ENCODE measurements at places on chromosomes 7 and 10. TPM values are rescaled to one million over a fixed set of nuclear protein-coding genes. Genes with fewer than 3 reads are reported as not detected.

- DNase-seq: no peak
Measured at GRCh38 chr10:121678631-121679174, 80.5 kb upstream of the FGFR2 start.

- DNase-seq: no peak
Measured at GRCh38 chr10:60803865-60804264, 25.6 kb downstream of the CDK1 start.

- no peak for DNase-seq
Measured at GRCh38 chr10:110389255-110389654, 84.5 kb upstream of the SMNDC1 start.

DNA sequence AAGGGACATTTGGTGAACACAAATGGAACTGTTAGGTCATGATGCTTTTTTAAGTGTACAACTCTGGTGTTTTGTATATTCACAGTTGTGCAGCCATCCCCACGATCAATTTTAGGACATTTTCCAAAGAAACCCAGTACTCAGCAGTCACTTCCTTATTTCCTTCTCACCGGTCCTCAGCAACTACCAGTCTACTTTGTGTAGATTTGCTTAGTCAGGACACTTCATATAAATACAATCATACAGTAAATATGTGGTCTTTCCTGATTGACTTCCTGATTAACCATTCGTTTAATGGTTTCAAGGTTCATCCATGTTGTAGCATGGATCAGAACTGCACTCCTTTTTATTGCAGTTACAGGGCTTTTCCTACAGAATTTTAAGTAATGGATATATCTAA lies 14.4 kb downstream of the SGPL1 start:
- DNase-seq: no peak

DNA sequence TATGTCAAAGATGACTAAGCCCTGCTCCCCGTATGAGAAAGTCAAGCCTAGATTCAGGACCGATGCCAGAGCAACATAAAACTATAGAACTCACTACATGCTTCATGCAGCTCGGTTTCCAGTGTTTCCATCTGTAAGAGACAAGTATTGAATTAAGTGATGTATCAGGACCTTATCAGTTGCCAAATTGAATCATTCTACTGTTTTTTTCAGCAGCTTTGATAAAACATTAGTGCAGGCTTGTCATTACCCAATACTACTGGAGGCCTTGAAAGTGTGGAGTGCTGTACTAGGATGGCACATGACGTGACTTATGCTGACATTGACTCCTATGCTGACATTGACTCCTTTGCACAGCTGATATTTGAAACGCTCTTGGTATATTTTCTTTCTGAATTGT lies 10.8 kb upstream of the NRP1 start:
- no peak for DNase-seq

DNA sequence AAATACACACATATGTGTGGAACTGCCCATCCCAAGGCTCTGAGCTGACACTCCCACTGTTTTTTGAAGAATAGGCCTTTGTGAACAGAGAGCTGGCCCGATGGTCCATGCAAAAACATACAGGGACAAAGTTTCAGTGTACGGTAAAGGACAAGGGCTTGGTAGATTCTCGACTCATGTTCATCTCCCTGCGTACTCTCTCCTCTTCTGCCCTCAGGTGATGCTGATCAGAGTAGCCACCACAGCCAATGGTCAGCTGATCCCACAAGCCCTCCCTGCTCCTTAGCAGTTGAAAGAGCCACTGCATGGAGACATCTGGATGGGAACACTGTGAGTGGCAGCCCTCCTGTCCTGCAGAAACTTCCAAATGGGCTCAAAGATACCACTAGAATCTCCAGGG lies 23.1 kb upstream of the C10orf71 start:
- no peak for DNase-seq

DNA sequence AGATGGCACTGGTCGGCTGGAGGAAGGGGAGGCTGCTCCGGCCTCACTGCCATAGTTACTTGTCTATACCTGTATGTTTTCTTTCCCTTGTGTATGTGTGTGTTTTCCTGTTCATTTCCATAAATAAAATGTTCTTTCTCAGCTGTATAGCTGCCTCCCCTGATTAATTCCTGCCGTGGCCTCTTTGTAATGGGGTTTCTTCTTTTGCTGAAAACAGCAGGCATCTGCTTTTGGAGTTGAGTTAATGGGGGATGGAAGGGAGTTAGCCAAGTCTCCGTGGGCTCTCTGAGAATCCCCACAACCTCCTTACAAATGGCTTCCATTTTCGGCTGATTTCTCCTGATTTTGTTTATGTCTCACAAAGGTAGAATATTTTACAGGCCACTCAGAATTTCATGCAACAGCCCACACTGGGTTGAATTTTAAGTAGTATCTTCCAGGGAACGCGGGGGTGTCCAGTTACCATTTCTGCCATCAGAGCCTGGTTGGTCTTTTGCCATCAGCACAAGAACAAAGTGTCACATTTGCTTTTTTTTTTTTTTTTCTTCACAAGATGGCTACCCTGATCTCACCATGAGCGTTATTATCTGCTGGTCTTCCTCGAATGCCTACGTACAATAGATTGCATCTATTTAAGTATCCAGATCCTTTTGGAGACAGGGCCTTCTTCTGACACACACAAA lies 88.1 kb upstream of the NRP1 start:
- DNase-seq: no peak

Gene CUBN
- 6.1 TPM for total RNA-seq

Gene KIF11
- 26.6 TPM for total RNA-seq

Gene TEX47
- not detected for total RNA-seq

Gene ADAM12
- 95.0 TPM for total RNA-seq

Gene ZPBP
- total RNA-seq: 0.21 TPM

Gene TAC1
- 1.7 TPM for total RNA-seq
